ENCODE measurements at places on chromosomes 7 and 10.

GRCh38 chr10:110865809-110866482 lies 5.8 kb upstream of the PDCD4 start:
- DNase-seq = no peak

DNA sequence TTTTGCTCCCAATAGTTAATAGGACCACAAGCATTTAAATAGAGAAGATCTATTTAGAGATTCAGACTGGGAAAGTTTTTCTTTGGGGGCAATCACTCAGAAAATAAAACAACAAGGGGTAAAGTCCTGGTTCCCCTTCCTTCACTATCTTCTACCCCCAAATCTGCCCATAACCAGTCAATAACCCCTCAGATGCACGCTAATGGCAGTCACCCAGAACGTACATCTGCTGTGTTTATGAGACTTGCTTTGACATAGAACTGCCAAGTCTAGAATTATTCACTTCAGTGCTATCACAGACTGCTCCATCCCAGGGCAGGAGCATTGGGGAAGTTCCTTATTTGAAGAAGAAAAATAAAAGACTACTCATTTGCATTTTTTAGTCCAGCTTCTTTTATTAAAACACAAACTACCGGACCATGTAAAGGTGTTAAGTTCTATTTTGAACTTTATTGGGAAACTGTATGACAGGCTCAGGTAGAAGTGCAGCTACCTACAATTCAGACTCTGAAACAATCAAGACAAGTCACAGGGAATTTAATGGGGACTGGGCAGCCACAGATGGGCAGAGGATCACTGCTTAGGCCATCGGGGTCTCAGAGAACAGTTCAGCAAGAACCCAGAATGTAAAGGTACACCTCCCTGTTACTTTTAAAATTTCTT lies 38.4 kb downstream of the ANK3 start:
- DNase-seq = no peak

GRCh38 chr7:2666588-2667250 lies 21.3 kb upstream of the AMZ1 start:
- DNase-seq = no peak

GRCh38 chr10:52486840-52487611 lies 172.9 kb downstream of the DKK1 start:
- no peak for DNase-seq

DNA sequence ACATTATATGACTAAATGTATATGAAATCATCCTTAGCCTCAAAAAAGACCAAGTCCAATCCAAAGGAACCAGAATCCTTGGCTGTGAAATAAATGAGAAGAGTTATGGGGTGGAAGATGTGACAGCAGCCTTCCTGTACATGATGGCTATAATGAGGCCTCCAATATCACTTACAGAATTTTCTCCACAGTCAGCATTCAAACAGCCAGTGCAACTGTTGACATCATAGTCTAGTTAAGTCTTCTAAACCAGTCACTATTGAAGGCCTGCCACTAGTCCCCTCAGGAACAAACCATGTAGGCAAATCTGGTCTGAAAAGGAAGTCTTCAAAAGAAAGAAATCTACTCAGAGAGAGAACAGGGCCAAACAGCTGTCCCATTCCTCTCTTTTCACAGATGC lies 219.5 kb upstream of the CCDC6 start:
- DNase-seq = no peak

DNA sequence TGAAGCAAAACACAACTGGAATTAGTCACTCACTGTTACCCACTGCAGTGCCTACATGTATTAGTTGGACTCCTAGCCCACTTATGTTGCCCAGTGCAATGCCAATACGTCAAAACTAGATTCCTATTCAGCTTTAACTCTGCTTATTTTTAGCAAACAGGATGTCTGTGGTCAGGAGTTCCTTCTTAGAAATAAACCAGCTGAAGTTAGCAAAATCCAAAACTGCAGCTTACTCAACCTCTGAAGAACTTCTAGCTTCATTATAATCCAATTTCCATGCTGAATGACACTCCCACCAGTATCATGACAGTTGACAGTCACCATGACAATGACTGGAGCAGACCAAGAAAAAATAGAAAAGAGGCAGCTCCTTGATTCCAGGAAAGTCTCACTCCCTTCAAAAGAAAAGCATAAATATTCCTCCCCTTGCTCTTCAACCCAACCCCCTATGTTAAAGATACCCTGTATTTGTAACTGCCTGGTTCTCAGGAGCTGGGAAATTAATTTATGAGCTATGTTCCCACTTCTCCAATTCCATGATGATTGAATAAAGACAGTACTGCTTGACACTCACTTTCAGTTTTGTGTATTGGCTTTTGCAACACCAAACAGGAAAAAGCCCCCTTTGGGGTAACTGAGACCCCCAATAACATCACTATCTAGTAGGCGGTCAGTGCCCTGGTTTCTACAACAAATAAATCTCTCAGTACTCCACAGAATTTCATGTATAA lies 327.4 kb downstream of the SORCS1 start:
- DNase-seq = no peak

DNA sequence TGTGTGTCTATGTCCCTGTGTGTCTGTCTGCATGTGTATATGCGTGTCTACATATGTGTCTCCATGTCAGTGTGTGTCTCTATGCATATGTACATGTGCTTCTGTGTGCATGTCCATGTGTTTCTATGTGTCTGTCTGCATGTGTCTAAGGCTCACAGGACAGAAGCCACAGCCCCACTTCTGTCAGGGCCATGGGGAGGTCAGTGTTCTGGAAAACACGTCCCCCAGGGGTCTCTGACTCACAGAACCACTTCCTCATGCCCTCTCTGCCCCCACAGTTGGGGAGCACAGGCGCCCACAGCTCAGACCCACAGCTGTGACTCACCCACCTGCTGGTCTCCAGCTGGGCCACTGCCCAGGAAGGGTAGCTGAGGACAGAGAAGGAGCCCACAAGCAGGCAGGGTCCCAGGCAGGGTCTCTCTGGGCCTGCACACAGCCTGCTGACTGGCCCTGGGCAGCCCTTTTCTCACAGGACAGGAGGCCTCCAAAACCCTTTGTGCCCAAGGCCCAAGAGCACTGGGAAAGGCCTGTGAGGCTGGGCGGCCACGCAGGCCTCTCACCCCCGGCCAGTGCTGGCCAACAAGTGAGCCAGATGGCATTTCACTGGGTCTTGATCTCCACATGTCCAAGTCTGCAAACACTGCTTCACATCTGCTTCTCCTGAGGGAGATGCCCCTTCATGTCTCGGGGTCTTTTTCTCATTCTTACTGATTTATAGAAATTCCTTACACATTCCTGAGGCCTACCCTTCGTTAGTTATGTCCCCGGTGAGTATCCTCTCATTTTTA lies 102.9 kb upstream of the FAM20C start:
- DNase-seq = peak; percentile 9

GRCh38 chr10:62805231-62806099 lies 945 bp downstream of the ADO start:
- peak; percentile 26 for DNase-seq

DNA sequence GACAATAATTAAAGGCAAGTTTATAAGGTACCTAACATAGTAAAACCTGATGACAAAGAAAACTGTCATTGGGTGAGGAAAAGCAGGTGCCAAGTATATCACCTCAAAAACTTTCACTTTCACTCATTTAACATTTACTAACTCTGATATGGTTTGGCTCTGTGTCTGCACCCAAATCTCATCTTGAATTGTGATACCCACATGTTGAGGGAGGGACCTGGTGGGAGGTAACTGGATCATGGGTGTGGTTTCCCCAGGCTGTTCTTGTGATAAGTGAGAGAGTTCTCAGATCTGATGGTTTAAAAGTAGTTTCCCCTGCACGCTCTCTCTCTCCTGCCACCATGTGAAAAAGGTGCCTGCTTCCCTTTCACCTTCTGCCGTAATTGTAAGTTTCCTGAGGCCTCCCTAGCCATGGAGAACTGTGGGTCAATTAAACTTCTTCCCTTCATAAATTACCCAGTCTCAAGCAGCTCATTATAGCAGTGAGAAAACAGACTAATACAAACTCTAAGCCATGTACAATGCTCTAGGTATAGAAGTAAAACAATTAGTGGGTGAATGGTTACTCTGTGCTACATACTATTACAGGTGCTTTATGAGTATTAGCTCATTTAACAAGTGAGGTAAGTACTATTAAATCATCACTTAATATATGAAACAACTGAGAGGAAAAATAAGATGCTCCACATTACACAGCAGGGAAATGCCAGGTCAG lies 199.0 kb downstream of the CHCHD3 start:
- DNase-seq = peak; percentile 11

DNA sequence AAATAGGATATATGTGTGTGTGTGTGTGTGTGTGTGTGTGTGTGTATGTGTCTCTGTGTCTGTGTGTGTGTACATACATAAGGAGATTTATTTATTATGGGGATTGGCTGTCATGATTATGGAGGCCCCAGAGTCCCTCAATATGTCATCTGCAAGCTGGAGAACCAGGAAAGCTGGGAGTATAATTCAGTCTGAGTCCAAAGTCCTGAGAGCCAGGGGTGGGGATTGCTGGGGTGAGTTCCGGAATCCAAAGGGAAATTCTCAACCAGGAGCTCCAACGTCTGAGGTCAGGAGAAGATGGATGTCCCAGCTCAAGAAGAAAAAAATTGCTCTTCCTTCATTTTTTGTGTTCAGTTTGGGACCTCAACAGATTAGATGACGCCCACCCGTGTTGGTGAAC lies 50.7 kb upstream of the PLPP4 start:
- no peak for DNase-seq

DNA sequence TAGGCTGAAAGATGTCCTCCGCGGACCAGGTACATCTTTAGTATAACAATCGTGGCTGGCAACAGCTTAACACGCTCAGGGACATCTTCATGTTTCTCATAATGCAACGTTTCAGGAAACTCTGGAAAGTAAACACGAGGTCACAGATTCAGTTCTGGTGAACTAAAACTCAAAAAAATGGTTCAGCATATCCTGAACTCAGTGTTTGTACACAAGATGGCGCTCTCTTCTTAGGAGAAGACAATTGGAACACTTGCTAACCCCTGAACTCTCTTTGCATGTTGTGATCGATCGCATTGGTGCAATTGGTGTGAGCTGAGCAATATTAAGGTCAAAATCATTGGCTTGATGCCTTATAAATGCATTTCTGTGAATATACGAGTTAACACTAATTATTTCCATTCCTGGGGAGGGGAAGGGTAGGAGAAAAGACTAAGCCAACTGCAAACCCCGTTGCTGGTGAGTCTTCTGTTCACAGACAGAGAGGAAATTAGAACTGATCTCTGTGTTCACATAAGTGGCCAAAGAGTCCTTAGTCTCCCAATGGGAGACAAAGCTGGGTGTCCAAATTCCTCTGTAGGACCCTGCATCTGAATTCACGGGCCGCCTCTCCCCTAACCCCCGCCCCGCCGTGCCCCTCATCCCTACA lies 52.6 kb upstream of the FAM180A start:
- DNase-seq = no peak

- DNase-seq = no peak
These were observed 325.2 kb downstream of the WDR37 start for GRCh38 chr10:1381339-1381738.

Data from activated CD4-positive, alpha-beta T cell treated with anti-CD3 and anti-CD28 coated beads, Interleukin-2, amount 50 U/mL, for 48 hours (primary cell).